Right cardiac atrium (tissue), 5 donors: ENCODE measurements at places on chromosomes 5 and 9. TPM values are rescaled to one million over a fixed set of nuclear protein-coding genes. Genes with fewer than 3 reads are reported as not detected.

The ENTPD8 gene
- not detected for total RNA-seq

The MYMK gene
- not detected for total RNA-seq

The ANKRD18B gene
- total RNA-seq = 0.62 TPM

The INSL4 gene
- not detected for total RNA-seq

The GABRG2 gene
- not detected for total RNA-seq

The PCDHGB5 gene
- 6.6 TPM for total RNA-seq

The ACOT12 gene
- not detected for total RNA-seq

The PCDHA8 gene
- 0.06 TPM for total RNA-seq

The SERF1A gene
- total RNA-seq = 5.9 TPM

The SPINK7 gene
- not detected for total RNA-seq

- DNase-seq = no peak
Observed at GRCh38 chr5:81878333-81878732, 93.5 kb upstream of the ATG10 start.

GRCh38 chr5:141714542-141715310 is 32.7 kb upstream of the ARAP3 start:
- no peak for DNase-seq

- DNase-seq = no peak
Observed at GRCh38 chr5:43571237-43571636, 14.4 kb upstream of the PAIP1 start.

- peak; percentile 35 for DNase-seq
Observed at GRCh38 chr5:108278285-108279240, 103.3 kb downstream of the FBXL17 start.

- DNase-seq = peak; percentile 20
Observed at GRCh38 chr5:142109331-142110045, 909 bp downstream of the NDFIP1 start.

GRCh38 chr9:21031091-21031807 is at the start of gene HACD4:
Gene HACD4 (minus strand): TSS chr9:21031640. CDS start chr9:21031590, 50 bp downstream.
- peak; percentile 84 for DNase-seq

GRCh38 chr9:124448019-124448418 is 2.2 kb upstream of the ADGRD2 start:
- DNase-seq = peak; percentile 50

DNA sequence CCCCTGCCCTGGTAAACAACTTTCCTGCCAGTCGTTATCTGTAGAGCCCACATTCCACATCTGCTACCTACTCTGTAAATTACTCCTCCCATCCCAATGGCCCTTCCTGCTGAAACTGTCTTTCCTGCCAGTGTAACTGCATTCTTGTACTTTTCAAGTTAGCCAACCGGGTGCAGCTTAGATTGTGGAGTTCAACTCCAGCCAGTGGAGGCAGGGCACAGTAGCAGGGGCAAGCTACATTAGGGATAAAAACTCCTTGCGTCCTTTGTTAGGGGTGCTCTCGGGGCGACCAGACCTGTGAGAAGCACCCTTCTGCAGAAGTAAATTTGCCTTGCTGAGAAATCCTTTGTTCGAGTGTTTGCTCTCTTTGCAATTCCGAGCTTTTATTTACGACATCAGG is 639.0 kb upstream of the TYRP1 start:
- peak; percentile 24 for DNase-seq

DNA sequence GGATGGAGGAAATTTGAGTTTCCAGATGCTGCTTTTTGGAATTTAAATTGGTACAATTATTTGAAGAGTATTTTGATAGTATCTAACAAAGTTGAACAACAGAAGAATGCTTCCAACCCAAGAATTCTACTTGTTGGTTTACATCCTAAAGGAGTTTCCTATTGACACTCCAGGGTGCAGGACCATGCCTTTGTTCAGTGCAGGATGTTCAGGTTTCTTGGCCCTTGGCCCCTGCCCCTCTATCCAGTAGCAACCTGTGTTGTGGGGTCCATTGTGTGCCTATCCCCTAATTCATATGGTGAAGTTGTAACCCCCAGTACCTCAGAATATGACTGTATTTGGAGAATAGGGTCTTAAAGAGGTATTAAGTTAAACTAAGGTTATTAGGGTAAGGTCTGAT is 750.0 kb upstream of the ZNF608 start:
- DNase-seq = no peak

GRCh38 chr5:107496466-107496865 is 174.3 kb downstream of the EFNA5 start:
- DNase-seq = no peak

GRCh38 chr5:71757590-71758543 is 38.8 kb downstream of the CARTPT start:
- DNase-seq = peak; percentile 75

- no peak for DNase-seq
Observed at GRCh38 chr9:12759761-12760160, 15.1 kb upstream of the LURAP1L start.

GRCh38 chr9:33510262-33511183 is 13.5 kb upstream of the ANKRD18B start:
- peak; percentile 90 for DNase-seq

DNA sequence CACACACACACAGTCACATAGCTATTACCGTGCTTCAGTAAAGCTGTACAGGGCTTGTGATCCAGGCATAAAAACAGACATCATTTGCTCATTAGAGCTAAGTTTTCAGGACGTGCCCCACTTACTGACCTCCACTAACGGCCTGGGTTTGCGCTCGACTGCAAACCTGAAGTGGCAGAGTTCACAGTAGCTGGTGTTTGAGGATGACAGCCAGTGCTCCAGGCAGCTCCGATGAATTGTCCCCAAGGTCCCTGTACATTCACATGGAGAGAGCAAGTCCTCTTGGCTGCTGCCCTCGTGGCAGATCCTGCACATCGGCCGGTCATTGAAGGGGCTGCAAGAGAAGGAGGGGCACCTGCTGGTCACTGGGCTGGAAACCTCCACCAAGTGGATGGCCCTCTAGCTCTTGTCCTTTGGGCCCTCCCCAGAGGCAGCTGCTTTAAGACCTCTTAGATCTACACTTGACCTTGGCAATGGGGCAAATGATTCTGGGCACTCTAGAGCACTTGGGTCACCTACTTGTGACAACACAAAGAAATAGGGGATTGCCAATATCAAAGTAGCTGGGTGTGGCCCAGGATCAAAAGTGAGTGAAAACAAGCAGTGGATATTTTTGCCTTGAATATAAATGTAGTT is 115.4 kb downstream of the MARCHF3 start:
- no peak for DNase-seq

GRCh38 chr5:157574456-157575380 is 857 bp downstream of the ADAM19 start:
- DNase-seq = peak; percentile 81

GRCh38 chr5:43020399-43020746 is 19.7 kb downstream of the ANXA2R start:
- DNase-seq = no peak

GRCh38 chr5:53109056-53109442 is 508 bp downstream of the MOCS2 start:
- DNase-seq = no peak

- no peak for DNase-seq
Observed at GRCh38 chr5:38423276-38424147, 132.9 kb downstream of the LIFR start.

- no peak for DNase-seq
Observed at GRCh38 chr5:100130307-100130706, 404.9 kb upstream of the FAM174A start.

- DNase-seq = peak; percentile 72
Observed at GRCh38 chr9:81687521-81688261, 1.7 kb downstream of the TLE1 start.

GRCh38 chr9:91131433-91131839 is 230.3 kb downstream of the AUH start:
- DNase-seq = no peak

DNA sequence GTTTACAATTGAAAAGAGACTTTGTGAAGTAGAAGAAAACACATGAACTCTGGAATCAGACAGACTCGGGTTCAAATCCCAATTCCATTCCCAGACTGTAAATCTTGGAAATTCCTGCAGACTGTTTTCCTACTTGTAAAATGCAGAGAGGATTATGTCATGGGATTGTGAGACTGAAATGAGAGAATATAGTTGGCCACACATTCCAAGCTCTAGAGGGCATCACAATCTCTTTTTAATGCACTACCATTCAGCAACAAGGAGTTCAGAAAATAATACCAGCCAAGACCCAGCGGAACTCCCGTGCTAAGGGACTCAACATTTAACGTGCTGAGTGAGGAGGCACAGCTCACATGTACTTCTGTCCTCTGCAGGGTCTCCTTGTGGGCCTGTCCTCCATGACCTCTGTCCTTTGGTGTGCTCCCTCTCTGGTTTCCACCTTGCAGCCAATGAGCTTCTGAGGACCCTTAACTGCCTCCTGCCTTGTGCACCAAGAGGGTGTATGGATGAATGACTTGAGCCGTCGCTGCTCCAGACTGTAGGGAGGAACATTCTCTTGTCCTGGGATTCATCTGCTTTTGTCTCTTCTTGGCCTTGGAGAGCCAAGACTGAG is 263.5 kb downstream of the NTRK2 start:
- DNase-seq = no peak

GRCh38 chr5:72818866-72819534 is 2.5 kb downstream of the TNPO1 start:
- peak; percentile 73 for DNase-seq

DNA sequence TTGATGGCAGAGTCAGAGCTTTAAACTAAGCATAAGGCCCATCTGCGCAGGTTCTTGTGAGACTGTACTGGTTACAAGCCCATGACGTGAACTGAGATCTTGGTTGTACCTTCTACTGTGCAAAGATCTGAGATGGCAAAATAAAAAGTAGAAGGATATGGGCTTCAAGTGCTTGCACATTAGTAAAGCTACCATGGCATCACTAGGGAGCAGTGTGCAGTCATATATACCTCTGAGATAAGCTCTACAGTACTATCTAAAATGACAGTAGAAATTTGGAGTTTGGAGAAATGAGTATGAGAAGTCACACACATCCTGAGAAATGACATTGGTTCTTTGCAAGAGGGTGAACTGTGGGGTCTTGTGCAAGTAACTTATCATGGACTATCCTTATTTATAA is 408.2 kb upstream of the PRR16 start:
- DNase-seq = no peak

GRCh38 chr5:178145965-178146820 is 7.5 kb downstream of the NHP2 start:
- peak; percentile 54 for DNase-seq

GRCh38 chr5:159050316-159051143 is 49.2 kb downstream of the EBF1 start:
- DNase-seq = peak; percentile 60

GRCh38 chr5:27996665-27997064 is 958.3 kb upstream of the CDH9 start:
- no peak for DNase-seq

GRCh38 chr9:102534031-102534430 is 461.1 kb upstream of the CYLC2 start:
- no peak for DNase-seq

DNA sequence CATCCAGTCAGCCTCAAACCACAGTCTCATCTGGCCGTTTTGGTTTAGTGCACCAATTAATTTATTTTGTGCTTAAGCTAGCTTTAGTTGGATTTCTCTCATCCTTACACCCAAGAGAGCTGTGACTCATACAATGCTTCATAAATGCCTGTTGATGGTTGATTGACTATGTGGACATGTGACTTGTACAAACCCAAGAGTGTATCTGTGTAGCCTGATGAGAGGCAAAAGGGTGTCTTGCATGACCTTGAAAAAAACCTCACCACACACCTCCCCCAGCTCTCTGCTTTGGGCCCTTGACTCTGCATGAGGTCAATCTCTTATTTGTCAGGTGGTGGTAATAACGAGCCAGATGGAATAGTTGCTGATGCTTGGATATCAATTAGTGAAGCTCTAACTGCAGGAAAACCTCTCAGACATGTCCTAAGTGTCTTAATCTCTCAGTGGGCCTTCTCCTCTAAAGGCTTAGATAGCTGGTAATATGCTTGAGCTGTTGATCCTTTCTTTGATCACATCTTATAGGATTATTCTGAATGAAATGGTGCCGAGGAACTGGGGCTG is 10.6 kb upstream of the GLRA1 start:
- no peak for DNase-seq

- DNase-seq = no peak
Observed at GRCh38 chr5:132839426-132840301, 9.2 kb upstream of the SHROOM1 start.

GRCh38 chr5:68149189-68149588 is 66.4 kb upstream of the PIK3R1 start:
- no peak for DNase-seq

DNA sequence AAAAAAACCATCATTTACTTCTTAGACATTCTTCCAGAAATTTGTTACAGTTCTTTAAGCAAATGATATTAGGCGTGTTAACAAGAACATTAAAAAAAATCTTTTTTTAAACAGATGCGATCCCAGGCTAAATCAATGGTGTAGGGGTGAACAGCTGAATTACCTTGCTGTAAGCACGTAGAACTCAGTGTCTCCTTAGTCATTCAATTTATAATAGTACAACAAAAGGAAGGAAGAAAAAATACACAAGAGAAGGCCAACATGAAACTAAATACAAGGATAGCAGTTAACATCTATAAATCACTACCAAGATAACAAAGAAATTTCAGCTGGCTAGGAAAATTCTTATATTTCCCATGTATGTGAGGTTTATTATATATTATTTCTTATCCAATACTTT is 35.4 kb downstream of the AGXT2 start:
- DNase-seq = no peak

DNA sequence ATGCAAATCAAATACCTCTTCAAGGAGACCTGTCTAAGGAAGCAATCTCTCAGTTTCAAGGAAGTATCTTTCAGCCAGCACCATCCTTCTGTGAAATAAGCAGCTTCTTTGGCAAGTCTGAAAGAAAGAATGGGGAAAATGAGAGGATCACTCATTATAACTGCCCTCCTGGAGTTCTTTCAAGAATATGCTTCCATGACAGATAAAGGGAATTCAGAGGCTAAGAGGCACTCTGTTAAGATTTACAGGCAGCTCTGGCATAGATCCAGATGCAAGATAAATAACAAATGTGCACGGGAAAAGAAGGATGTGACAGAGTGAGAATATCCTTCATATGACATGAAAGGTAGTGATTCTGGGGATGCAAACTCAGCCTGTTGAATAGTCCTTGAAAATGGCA is 348.2 kb upstream of the CCNG1 start:
- no peak for DNase-seq
